ENCODE measurements at places on chromosomes 6 and 20.
A peak's percentile ranks its signal among the peaks of the same experiment; 100 is the strongest.

DNA sequence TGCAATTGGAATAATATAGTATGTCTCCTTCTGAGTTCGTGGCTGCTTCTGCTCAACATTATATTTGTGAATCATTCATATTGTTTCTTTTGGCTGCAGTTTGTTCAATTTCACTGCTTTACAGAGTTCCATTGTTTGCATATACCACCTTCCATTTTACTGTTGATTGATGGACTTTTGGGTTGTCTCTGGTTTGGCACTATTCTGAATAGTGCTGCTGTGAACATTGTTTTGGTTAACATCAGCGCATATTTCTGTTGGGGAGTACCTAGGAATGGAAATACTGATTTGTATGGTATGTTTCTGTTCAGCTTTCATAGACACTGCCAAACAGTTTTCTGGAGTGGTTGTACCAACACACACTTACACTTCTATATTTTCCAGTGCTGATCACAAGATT, 46.9 kb downstream of the UST start:
- no peak for DNase-seq

GRCh38 chr6:48087448-48087847, 23.5 kb downstream of the PTCHD4 start:
- DNase-seq: no peak

DNA sequence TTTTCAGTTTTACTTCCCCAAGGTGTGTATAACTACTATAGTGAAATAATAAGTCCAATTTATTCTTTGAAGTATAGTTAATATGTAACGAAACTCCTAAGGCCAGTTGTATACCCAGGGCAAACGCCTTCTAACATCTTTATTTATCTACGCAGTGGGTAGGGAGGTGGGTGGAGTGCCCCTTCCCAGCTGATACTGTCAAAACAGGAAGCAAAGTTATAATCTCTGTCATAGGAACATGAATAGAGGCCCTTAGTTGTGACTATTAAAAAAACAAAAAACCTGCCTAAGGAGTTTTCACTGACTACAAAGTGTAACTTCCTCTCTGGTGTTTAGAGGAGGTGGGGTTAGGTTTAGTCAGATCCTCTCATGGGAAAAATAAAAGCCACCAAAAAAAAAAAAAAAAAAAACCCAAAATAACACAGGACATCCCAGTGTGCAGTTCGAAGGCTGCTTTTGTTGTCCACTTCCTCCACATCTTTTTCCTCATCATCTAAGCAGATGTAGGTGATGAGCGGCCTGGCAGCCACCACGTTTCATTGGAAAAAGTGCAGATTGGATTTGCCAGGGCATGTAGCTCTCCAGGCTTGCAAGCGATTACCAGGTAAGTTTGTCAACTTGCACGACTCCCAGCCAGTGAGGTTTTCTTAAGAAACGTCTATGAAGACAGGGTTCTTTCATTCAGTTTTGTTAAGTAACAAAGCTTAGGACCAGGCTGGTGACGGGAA, 58.7 kb downstream of the UTRN start:
- DNase-seq: peak; percentile 53

DNA sequence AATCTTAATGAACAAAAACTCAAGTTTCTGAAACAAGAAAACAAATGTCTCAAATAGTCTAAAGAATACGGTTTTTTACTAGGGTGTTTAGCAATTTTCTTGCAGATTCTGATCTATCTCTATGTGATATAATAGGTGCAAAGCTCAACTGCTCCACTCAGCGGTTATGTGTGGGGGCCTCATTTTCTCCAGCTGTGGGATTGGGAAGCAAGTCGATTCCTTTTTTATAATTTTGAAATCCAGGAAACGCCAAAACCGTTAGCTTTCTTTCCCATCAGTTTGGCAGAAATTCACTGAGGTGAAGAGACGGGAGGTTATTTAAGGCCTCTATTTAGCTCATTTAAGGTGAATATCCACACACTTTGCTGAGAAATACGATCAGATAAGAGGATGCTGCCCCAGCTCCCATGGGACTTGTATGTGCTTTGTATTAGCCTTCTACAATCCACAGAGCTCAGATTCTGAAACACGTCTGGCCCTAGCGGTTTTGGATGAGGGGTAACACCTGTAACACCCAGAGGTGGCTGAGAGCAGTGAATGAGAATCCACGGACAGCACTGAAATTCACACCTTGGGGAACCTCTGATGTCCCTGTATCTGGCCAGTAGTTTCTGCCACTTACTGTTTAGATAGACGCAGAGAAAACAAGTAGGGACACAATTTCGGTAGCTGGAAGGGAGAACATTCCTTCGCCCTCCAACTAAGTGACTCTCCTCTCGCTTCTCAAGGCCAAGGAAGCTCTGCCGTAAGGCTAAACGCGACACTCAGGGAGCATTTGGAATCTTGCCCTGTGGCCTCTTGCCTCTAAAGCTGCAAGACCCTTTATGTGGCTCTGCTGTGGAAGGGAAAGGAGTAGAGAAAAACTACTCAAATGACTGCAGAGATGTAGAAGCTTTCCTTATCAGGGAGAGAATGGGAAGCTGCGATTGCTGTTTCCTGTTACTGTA, 6.5 kb upstream of the BCAS4 start:
- DNase-seq: no peak

- peak; percentile 64 for DNase-seq
Observed at GRCh38 chr6:110233770-110234374, 53.6 kb downstream of the CDC40 start.

- no peak for DNase-seq
Observed at GRCh38 chr6:100426744-100427338, 37.9 kb downstream of the SIM1 start.

DNA sequence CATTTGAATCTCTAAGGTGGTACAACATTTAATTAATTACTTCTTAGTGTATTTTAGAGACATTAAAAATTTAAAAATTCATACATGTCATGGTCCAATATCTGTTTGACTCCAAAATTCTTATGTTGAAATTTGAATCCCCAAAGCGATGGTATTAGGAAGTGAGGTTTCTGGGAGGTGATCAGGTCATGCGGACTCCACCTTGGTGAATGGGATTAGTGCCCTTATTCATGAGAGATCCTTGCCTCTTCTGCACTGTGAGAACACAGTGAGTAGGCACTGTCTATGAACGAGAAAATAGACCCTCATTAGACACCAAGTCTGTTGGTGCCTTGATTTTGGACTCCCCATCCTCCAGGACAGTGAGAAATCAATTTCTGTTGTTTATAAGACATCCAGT, 254.7 kb downstream of the PTPRK start:
- no peak for DNase-seq

DNA sequence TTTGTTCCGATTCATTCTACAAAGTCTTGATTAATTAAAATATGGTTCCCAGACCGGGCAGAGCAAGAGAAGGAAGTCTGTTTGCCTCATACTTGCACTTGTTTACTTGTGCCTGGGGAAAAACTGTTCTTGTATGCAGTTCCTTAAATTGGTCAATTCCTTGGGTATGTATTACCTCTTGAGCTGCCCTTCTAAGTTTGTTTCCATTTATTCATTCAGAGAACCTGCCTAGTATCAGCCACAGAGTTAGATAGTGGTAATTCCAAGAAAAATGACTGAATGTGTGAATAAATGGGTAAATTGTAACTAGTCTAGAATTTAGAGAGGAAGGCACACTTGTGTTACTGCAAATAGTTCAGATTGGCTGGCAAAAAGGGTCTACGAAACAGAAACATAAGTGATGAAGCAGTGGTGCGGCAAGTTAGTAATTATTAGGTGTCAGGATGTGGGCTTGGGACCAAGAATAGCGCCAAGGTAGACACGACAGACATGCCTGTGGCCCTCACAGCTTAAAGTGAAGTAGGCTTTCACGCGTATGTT, 525 bp upstream of the MAK start:
- peak; percentile 69 for DNase-seq

- no peak for DNase-seq
Observed at GRCh38 chr6:15461127-15461944, 201.5 kb downstream of the DTNBP1 start.

GRCh38 chr6:158810155-158811095, 8.7 kb downstream of the EZR start:
- DNase-seq: no peak

DNA sequence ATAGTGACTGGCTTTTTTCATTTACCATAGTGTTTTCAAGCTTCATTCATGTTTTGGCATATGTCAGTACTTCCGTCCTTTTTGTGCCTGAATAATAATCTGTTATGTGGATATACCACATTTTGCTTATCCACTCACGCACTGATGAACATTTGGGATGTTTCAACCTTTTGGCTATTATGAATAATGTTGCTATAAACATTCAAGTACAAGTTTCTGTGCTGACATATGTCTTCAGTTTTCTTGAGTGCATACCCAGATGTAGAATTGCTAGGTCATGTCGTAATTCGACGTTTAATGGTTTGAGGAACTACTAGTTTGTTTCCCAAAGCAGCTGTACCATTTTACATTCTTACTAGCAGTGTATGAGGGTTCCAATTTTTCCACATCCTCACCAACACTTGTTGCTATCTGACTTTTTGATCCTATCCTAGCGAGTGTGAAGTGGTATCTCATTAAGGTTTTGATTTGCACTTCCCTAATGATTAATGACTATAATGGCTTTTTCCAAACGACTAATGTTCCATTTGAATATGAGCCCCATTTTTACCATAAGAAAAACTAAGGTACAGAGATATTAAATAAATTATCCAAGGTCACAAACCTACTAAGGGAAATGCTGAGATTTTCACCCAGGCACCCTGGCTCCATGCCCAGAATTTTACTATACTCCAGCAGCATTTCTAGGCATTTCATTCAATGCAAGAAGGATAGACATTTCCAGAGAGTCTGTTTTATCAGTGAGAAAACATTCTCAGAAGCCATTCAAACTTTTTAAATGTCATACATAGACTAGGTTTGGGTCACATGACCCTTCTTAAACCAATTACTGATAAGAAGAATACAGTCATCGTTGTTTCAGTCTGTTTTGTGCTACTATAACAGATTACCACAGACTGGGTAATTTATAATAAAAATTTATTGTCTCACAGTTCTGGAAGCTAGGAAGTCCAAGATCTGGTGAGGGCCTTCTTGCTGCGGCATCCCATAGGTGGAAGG, 71.1 kb upstream of the RUNX2 start:
- DNase-seq: no peak

- no peak for DNase-seq
Observed at GRCh38 chr6:115004204-115004603, 661.4 kb upstream of the HS3ST5 start.

DNA sequence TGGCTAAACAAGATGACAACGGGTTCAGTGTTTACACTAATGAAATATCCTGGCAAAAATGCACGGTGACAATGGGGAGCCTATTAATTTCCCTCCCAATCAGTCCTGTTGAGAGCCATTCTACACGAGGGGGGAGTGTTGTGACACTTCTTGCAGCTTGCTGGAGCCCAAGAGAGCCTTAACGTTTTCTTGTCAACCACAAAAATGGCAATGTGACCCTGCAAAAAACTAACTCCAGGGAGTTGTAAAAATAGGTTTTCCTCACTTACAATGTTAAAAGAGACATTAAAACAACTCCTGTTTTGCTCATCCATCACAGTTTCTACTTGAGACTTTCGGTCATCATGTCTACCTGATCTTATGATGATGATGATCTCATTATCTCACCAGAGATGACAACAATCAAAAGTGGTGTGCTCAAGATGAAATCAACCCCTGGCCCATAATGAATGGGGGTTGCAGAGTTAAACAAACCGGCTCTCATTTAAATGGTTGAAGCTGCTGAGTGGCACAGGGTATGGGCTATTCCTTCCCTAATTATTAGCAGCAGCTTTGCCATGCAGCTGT, 57.9 kb downstream of the GJA10 start:
- no peak for DNase-seq

GRCh38 chr20:38277285-38277684, 16.8 kb upstream of the KIAA1755 start:
- no peak for DNase-seq

GRCh38 chr20:38267901-38268514, 7.5 kb upstream of the KIAA1755 start:
- no peak for DNase-seq

DNA sequence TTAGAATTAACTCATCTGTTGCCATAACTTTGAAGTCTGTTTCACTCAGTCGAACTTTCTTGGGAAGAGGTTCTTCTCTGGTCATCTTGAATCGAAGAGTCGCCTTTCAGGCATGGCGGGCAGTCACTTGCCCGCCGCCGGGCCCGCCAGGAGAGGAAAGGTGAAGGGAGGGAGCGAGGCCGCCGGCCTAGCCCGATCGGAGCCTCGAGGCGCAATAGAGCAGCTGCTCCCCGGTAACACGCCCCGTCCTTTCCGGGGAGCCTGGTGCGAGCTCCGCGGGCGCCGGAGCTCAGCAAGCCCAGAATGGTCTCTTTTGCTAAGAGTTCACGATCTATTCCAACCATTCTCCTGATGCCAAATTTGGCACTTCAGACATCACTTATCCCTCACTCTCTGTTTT, 591.8 kb downstream of the TFAP2B start:
- DNase-seq: no peak

DNA sequence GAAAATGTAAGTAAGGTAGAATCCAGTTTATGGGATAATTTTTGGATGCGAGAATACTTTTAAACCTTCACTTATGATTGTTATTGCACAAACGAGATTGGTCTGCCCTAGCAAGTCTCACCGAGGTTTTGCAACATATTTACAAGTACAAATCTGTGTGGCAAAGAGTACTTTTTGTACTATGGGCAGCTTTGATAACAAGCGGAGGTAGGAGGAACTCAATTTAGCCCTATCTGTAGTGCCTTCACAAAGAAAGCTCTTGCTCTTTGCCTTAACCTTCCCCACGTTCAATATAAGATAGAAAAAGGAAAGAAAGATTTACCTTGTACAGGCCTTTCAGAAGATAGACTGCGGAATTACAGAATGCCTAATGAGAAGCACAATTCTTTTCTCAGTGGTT, 77.5 kb upstream of the HIVEP1 start:
- no peak for DNase-seq
